ENCODE measurements at places on chromosomes 16 and 17.

- DNase-seq: no peak
Measured at GRCh38 chr16:678858-679813, 1.1 kb upstream of the STUB1 start.

- no peak for DNase-seq
Measured at GRCh38 chr17:8922451-8922850, 43.1 kb downstream of the PIK3R5 start.

DNA sequence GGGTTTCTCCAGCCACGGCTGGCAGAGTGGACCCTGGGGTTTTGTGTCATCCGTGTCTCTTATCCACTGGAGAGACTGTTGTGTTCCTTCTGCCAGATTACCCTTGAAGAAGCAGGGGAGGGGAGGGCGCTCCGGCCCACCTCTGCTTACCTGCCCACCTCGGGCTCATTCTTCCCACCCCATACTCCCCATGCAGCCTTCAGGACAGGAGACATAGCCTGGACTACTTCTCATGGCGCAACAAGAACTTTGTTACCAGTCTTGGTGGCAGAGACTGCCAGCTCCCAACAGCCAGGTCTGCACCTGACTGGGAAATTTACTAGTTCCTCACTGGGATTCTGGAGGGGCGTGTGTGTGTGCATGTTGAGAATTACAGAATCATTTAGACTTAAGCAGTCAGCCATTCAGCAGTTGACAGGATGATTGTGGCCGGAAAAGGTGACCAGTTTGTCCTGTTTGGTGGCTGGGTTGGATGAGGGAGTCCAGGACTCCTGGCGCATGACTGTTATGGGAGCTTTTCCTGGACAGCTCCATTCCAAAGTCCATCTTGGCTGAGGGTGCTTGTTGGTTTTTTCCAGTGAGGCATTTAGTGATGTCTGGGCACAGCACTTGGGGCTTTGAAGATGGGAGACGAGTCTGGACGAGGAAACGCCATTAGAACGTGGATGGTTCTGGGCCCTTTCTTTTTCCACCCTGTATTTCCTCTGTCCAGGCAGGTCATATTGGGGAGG, 8.7 kb downstream of the GSE1 start:
- DNase-seq: no peak

DNA sequence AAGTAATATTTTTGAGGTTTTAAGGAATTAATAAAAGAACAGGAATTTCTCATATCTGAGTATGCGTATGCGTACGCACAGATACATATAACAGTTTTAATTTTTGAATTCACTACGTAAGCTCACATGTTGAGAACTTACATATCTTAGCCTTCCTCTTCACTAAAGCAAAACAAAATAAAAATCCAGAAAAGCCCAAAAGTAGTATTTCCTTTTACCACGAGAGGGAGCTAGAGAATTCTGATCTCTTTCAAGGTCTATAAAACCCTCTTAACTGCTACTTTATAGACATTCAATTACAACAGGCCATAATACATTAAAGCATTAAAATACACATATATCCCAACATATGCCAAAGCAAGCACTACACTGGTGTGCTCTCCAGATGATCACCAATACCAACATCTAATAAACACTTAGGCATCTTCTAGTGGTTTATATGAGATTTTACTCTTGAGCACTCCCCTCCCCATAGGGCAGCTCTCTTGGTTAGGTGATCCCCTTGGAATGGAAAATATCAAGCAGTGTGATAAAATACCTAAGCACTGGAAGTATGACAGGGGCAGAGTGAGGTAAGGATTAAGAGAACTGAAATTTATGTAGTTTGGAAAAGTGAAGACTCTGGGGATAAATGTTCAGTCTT, 94.0 kb downstream of the SKAP1 start:
- no peak for DNase-seq

- DNase-seq: peak; percentile 72
Measured at GRCh38 chr17:8997994-8998628, 23.2 kb upstream of the NTN1 start.

GRCh38 chr16:89099905-89100304, 6.3 kb downstream of the ACSF3 start:
- DNase-seq: no peak

- DNase-seq: peak; percentile 40
Measured at GRCh38 chr16:57000271-57001025, 11.1 kb downstream of the NLRC5 start.
